Astrocyte (in vitro differentiated cells and primary cell): ENCODE measurements at places on chromosomes 12 and 14.

- no peak for DNase-seq
Measured at GRCh38 chr14:79525416-79525815, 685.9 kb downstream of the DIO2 start.

GRCh38 chr12:129901254-129901653 is 2.6 kb downstream of the TMEM132D start:
- peak; percentile 79 for DNase-seq

DNA sequence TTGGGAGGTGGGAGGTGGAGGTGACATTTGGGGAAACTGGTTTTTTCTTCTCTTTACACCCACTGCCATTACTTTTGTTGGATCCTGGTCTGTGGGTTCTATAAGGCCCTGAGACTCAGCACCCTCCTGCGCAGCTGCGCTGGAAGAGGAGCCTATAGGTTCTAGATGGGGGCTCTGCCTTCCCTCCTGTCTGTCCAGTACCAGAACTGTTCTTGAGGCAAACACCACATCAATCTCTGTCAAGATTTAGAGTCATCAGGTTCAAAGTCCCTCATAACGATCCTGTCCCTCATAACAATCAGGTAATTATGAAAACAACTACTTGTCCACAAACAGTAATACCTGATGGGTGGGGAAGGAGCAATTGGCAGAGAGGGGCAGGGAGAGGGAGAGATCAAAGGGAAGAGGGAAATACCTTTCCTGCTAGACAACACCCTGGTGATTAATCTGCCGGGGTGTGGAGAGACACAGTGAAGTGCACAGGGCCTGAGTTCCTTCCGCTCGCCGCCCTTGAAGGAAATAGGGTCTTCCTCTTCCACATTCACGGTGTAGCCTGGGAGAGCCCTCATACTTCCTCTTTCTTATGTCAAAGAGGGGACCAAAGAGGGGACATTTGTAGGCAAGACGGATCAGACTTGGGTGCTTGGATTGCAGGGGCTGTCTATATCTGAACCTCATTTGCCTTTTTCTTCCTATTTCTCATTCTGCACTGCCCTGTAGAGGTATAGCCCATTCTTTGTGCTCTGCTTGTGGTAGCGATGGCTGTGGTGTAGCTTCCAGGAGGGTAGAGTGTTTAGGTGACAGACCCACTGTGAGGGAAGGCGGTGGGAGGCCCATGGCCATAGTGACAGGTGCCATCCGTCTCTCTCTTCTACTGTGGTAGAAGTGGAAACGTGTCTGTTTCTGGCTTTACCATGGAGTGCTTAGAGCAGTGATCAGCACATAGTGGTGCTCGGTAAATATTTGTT is 12.6 kb downstream of the GPRC5A start:
- no peak for DNase-seq

DNA sequence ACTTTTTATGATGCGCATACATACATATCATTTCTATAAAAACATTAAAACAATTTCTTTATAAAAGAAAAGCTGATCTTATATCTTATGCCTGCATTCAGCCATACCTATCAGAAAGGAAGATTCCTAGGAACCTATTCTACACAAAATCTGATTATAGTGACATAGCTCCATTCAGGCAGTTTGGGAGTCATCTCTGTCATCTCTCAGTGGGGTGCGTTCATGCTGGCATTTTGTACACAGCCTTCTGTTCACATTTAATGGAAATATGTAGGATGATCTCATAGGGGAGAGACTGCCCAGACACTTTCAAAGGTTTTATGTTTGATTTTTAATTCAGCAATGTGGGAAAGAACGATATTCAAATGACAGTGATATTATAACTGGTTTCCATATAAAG is 52.9 kb downstream of the ATL1 start:
- no peak for DNase-seq

DNA sequence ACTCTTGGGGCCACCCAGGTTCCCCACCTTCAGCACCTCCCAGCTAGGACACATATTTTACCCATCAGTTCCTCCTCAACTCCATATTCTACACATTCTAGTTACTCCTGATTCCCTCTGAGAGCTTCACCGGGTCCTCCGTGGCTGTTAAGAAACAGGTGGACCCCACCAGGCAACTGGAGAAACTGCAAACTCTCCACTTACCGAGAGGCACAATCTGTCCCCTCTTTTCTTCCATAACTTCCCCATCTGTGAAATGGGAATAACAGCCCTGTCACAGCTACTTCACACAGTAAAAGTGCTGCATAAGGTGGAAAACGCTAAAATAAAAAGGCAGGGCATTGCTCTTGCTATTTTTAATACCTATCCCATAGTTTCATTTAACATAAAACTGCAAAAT is 1.5 kb downstream of the SLC7A8 start:
- no peak for DNase-seq

DNA sequence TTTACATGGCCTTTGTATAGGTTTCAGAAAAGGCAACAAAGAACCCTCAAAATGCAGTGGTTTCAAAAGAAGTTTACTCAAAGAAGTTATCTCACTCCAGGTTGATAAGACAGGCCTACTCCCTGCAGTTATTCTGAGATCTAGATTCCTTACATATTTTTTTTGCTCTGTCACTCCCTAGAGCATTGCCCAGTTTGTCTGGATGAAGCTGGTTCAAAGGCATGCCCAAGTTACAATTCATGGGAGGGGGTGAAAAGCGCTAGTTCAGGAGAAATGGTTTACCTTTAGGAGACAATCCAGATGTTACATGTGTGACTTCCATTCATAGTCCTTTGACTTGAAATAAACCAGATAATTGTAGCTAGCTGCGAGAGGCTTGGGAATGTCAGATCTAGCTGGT is 115.0 kb downstream of the TPH2 start:
- peak; percentile 21 for DNase-seq

DNA sequence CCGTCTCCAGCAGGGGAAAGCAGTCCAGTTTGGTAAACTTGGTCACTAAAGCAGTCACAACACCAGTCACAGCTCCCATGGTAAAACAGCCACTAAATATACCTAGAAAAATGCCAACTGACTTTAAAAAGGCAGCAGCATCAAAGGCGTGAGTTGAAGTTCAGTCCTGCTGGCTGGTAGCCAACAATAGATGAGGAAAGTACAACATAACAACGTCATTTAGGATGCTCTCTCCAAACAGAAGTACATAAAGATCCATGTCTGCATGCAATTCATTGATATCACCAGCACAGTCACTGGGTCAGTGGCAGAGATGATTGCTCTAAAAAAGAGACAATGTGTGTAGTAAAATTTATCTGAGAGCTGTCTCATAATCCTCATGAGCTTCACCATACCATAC is 59.3 kb upstream of the TMPO start:
- no peak for DNase-seq

GRCh38 chr14:55071870-55072640 is 20.6 kb downstream of the MAPK1IP1L start:
- peak; percentile 98 for DNase-seq

GRCh38 chr12:114696443-114697242 is 12.7 kb upstream of the TBX3 start:
- DNase-seq, result no peak

GRCh38 chr12:121236776-121237175 is 26.8 kb downstream of the P2RX4 start:
- DNase-seq, result no peak

DNA sequence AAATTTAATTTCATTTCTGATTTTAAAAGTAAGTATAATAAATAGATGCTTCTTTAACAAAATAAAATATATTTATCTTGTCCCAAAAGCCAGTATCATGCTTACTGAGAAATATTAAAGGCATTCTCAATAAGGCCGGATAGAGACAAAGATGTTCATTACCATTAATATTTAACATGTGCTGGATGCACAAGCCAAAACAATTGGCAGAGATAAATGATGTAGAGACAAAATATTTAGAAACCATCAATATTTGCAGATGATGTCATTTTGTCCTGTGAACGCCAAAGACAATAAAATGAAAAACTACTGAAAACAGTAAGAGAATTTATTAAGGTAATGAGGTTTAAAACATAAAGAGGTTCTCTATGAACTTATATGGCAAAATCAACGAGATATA is 313.5 kb downstream of the ITPR2 start:
- DNase-seq, result no peak

DNA sequence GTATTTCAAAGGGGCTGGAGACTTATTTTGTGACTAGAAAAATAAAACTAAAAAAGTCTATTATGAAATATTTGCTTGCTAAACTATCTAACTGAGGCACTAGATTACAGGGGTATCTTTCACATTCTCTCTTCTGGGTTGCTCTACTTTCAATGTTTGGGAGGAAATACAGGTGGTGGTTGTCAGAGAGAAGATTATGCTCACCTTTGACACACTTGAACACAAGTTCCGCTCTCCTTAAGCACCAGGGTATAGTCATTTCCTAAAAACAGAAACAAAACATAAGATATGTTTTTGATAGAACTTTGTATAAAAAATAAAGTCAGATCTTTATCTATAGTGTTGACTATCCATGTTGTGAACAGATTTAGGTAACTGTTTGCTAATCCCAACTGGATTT is 45.4 kb upstream of the FGF6 start:
- no peak for DNase-seq

DNA sequence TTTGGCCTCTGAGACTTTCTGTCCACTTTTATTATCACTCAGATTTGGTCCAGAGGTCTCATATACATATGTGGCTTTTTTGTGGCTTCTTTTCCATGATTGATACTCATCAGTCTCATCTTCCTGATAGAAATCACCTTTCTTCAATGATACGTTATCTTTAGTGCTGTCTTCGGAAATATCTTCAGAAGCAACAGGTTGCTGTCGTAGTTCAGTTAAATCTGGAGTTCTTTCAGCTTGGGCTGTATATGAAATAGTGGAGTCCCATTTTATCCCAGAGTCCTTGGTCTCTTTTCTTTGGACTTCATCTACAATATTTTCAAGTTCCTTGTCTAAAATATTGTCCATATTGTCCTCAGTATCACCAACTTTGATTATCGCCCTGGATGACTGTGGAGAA is 41.0 kb downstream of the FAM186A start:
- no peak for DNase-seq

- DNase-seq, result no peak
Measured at GRCh38 chr14:64857979-64858744, 21.5 kb downstream of the SPTB start.

DNA sequence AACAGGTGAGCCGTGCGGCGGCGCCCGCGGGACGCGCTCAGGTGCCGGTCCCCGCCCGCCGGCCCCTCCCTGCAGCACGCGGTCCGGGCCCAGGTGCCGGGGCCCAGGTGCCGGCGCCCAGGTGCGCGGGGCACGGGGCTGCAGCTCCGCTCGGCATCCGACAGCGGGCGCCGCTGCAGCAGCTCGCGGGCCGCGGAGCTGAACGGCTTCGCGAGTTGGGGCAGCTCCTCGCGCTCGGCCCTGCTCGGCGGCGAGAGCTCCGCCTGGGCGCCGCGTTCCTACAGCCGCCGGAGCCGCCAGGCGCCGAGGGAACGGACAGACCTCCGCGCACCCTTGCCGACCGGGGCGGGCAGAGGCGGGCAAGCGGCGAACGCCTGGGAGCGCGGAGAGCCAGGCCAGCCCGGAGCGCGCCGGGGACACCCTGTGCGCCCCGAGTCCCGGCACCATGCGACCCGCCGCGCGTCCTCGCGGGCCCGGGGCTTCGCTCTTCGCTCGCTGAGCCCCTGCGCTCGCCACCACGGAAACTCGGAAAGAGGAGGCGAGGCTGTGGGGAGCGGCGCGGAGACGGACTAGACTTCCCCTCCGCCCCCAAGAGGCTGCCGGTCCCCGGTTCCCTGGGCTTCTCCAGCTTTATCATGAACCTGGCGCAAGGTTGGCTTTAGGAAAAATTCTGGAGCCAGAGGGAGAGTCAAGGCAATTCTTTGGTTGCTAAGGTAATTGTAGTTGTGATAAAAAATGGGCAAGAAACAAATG is at the start of gene RGS6:
Gene RGS6, plus strand, starts transcription at position 201 of the 753 bp plus-strand sequence.
- DNase-seq, result peak; percentile 4

DNA sequence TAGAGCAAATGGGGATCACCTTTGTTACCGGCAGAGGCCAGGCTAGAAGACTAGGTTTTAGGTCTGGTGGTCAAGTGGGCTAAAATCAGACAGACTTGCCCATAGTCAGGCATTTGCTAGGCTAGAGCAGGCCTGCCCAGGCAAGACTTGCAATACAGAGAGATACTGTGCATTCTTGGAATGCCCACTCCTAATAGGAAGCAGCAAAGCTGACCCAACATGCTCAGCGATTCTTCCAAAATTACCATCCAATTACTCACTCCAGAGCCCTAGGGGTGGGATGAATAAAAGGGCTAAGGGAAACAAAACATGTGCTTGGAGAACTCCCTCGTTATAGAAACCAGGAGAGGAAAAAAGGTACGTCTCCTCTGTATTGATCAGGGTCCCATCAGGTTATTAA is 187.8 kb upstream of the AMIGO2 start:
- DNase-seq, result no peak

- DNase-seq, result no peak
Measured at GRCh38 chr12:103571286-103571685, 15.8 kb upstream of the STAB2 start.

DNA sequence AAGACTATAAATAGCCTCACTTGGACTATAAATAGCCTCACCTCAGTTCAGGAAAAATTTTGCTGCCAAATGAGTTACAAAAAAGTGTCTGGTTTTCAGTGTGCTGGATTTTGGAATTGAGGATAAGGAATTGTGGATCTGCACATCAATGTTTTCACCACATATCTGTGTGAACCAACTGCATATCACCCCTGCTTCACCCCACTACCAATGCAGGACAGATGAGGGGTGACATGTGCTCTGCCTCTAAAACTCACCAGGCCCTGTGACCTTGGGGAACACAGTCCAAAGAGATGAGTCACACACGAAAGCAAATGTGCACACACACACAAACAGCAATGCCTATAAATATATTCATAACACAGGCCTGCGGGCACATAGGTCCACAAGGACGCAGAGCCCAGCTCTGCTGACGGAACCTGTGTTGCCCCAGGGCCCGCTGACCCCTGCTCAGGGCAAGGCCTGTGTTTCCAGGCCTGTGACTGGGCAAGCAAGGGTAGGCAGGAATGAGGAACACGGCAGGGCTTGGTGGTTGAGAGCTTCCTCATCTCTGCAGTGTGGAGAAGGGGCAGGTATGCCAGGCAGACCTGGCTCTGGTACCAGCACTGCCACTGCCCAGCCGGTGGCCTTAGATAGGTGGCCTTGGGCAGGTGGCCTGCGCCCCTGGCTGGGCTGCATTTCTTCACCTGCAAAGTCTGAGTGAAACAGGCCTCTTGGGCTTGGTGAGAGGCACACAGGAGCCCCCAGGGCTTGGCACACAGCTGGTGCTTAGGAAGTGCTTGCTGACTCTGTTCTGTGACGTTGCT is 82.4 kb downstream of the ARL6IP4 start:
- DNase-seq, result peak; percentile 57

- DNase-seq, result no peak
Measured at GRCh38 chr12:115230606-115231005, 546.6 kb upstream of the TBX3 start.
